ENCODE measurements at places on chromosomes 11 and 22.

DNA sequence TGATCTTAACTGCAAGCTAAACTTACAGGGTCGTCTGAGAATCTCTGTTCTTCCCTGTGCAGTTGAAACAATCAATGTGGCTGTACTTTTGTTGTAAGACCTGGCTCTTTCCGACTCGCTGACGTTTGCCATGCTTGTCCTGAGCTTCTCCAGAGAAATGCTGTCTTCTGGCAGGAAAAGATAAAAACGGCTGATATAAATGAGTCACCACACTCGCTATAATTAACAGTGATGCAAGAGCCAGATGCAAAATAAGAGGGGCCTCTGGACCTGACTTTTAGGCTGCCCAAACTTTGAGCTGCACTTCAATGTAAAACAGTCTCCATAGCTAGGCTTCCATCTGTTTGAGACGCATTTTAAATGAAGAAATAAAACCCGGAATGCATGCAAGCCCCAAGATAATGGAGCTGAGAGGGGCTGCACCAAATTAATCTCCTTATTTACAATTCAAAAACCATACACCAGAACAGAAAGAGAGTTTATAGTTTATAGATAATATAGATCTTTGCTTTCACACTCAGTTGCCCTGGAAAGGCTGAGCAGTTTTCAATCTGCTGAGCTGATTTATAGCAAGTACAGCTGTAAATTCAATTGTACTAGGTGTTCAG lies 48.5 kb downstream of the WT1 start:
- DNase-seq: no peak

DNA sequence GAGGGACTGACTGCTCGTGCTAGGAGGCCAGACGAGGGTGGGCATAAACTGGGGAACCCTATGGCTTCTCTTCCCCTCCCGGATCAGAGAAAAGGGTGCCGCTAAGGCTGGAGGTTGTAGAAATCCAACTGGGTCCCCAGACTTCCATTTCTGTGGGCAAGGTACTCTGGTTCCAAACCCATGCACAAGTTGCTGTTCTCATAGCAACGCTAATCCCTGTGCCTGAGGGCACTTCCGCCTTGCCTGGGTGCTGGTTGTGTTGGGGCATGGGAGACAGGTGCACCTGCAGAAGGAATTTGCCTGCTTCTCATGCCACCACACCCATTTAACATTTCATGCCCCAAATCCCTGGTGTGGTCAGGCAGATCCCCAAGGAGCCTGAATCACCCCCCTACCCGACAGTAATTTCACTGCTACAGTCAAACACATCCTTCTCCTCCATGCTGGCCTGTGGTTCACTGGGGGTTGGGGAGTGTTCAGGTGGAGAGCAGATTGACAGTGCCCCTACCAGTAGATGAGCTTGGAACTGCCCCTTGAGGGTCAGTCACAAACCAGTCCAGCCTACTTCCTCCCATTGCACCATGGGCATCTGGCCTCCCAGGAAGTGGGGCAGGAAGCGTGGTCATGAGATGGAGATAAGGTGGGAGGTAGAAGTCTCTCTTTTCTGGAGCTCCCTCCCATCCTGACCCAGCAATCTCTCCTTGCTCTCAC lies 1.2 kb downstream of the C2CD2L start:
- no peak for DNase-seq

DNA sequence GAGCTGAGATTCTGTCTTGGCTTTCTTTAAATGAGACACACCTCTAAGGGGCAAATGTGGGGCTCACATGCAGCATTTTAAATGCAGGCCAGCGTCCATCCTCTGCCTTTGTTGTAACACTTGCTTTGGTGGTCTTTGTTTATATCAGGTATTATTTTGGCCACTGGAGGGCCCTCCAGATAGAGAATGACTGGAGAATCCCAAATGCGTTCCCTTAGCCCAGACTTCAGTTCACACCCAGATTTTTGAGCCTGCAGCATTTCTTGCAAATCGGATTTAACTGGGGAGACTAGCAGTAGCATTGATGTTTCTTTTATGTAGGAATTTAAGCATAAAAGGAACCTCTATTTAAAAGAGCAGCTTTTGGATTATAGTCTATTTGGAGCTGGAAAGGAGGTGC lies 200.2 kb upstream of the SORL1-AS1 start:
- no peak for DNase-seq

GRCh38 chr22:43427296-43428004 lies 15.6 kb downstream of the MPPED1 start:
- DNase-seq: no peak

DNA sequence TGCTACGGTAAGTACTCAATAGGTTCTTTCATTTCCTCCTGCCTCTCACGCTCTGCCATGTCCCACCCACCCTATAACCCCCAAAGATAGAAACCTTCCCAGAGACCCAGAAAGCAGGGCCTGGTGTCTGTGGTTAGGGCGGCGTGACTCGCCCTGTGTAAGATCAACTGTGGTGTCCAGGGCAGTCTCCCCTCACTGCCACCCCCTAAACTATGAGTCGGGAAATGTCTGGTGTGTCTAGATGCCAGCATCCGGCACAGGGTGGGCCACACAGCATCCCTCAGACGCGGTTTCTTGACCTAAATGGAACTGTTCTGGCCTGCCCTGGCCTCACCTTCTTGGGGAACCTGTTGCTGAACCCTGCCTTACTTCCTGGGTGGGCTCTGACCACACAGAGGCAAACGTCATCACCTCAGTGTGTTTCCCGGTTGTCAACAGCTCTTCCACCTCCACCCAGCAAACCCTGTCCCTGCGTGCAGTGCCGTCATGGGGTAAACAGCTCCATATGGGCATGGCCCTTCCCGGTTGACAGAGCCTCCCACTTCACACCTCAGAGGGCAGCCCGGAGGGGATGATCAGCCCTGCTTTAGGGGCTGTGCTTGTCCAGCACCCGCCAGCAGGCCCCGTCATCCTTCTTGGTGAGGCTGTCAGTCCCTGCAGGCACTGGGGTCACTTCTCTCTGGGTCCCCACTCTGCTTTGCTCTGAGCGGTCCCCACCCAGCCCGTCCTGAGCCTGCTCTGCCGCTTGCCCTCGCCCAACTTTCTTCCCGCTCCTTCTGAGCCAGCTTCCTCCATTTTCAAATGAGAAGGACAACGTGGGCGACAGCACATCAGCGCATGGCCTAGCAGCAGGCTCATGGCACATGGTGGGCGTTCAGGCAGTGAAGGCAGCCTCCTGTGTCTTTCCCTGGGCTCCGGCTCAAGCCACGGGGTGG lies 6.0 kb downstream of the WNT11 start:
- no peak for DNase-seq

DNA sequence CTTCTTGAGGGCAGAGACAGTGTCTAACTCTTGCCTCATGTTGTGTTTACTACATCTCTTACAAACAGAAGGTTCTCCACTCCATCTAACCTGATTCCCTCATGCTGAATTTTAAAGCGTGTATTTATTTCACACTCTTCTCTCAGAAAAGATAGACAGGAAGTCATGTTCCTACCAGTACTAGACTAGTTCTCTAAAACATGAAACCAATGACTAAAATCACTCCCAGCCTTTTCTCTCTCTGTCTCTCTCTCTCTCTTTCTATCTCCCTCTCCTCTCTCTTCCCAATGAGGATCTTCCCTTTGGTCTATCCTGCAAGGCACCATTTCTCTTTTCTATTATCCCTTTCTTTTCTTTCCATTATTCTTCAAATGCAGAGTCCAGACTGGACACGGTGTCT lies 391.9 kb upstream of the CADM1 start:
- DNase-seq: no peak

GRCh38 chr22:20569059-20570058 lies 61.9 kb downstream of the MED15 start:
- no peak for DNase-seq

- DNase-seq: no peak
Observed at GRCh38 chr11:127492029-127492428, 491.5 kb upstream of the KIRREL3 start.

DNA sequence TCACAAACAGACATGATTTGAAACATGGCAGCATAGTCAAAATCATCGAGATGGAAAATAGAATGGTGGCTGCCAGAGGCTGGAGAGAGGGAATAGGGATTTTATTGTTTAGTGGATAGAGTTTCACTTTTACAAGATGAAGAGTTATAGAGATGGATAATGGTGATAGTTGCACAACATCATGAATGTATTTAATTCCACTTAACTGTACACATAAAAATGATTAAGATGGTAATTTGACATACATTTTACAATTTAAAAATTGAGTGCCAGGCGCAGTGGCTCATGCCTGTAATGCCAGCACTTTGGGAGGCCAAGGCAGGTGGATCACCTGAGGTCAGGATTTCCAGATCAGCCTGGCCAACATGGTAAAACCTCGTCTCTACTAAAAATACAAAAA lies 21.2 kb downstream of the TTC28 start:
- no peak for DNase-seq

DNA sequence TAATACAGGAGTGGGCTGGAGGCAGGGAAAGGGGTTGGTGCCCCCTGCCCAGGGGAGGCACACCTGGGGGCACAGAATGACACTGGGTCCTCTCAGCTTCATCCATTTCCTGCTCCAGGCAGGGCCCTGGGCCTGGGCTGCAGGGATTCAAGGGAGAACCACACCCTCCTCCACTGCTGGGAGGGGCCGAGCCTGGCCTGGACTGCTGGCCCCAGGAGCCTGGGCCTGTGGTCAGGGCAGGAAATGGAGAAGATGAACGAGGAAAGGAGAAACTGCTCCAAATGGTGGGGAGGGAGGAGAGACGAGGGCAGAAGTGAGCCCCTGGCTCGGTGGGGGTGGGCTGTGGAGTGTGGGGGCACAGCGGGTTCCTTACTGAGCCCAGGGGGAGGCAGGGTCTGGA lies 38.1 kb upstream of the KCNQ1OT1 start:
- DNase-seq: no peak

- DNase-seq: no peak
Observed at GRCh38 chr11:721741-722345, 15.8 kb downstream of the EPS8L2 start.

DNA sequence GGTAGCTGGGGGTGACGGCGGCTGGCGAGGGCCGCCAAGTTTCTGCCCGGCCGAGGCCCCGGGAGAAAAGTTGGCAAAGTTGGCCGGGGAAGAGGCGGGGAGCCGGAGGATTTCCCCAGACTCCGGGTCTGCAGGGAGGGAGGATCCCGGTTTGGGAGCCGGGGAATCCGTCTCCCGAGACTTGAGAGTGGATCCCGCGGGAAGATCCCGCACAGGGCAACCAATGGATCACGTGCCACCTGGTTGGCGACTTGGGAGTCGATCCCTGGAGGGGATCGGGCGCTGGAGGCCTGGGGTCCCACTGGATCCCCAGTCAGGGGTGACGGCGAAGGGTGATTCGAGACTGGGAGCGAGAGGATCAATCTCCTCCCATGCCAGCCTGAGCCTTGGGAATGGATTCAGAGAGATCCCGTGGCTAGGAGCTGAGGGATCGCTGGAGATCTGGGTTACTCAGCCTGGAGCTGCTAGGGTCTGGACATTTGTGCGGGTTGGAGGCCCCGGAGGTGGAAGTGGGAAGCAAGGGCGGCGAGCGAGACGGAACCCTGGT lies 394 bp downstream of the KIAA1671 start:
- DNase-seq: no peak

DNA sequence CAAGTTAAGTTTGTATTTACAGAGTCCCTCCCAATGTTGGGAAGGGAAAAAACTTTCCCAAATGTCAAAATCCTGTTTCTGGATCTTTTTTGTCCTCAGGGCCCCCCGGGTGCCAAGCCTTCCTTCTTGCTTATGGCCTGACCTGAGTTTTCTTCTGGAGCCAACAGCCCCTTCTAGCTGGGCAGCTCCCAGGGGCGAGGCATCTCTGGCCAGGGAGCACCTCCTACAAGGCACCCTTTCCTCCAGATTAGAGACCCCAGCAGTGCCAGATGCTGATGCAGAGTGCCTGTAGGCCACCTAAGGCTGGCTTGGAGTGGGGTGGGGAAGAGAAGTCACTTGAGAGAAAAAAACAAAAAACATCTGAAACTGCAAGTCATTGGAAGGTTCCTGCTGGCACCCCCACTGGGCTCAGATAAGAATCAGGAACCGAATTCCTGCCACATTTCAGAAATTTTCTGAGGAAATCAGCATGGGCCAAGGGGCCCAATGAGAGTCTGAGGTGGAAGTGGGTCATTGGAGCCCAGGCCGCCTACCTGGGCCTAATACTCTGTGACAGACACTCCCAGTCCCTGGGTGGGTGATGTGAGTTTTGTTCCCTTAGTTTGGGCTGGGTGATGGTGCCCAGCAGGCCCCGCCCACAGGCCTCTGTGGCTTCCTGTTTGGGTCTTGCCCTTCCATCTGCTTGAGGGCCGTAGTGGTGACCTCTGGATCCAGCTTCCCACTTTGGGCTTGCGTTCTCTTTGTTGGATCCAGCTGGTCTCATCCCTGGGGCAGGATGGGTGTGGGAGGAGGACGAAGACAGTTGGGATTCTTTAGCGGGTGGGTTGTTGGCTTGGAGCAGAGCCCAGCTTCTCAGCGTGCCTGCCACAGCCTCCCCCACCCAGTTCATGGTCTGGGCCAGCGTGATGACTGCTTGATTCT lies 40.6 kb downstream of the PARVA start:
- no peak for DNase-seq

DNA sequence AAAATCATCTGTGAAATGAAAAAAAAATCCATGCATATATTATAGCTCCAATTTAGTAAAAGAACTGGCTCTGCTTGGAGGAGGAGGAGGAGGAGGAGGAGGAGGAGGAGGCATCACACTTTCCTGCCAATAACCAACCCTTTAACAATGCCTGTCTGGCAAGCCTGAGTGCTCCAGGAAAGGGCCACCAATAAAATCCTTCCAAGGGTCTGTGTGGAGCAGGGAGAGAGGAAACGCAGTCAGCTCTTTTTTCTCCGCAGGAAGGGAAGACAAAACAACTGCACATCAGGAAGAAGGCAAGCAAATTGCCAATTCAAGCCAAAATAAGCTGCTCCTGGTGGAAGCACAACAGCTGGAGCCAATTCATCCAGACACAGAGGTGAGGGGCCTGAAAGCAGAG lies 139.0 kb downstream of the KCNC1 start:
- DNase-seq: no peak

- no peak for DNase-seq
Observed at GRCh38 chr11:61102667-61103571, 630 bp downstream of the CD5 start.

DNA sequence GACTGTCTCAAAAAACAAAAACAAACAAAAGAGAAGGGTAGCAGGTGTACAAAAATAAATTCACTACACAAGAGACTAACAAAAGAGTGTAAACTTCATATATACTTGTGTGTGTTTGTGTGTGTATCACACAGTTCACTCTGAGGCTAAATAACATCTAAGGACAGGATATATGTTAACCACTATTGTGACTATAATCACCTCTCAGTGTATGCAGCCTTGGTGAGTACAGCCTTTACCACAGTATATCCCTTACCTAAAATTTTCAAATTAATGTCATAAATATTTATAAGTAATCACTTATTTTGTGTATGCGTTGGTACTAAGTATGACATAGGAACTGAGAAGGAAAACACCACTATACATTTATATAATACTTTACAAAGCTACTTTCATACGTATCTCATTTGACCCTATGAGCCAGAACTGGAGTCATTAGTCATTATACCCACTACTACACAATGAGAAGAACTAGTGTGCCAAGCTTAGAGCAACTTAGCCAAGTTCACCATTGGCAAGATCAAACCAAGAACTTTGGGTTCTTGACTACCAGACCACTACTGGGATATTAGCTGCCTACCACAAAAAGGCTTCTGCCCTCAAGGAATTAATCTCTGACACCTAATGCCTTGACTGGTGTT lies 116.7 kb downstream of the SGSM3 start:
- no peak for DNase-seq
